ENCODE measurements at places on chromosomes 4 and X.

GRCh38 chr4:100870940-100871772, 353.3 kb upstream of the EMCN start:
- DNase-seq = no peak

GRCh38 chrX:2462074-2462473, 38.7 kb downstream of the DHRSX start:
- no peak for DNase-seq

GRCh38 chr4:88672987-88673386, 24.6 kb downstream of the NAP1L5 start:
- peak; percentile 63 for DNase-seq

GRCh38 chr4:7677799-7678301, 243.1 kb upstream of the PSAPL1 start:
- DNase-seq = no peak

DNA sequence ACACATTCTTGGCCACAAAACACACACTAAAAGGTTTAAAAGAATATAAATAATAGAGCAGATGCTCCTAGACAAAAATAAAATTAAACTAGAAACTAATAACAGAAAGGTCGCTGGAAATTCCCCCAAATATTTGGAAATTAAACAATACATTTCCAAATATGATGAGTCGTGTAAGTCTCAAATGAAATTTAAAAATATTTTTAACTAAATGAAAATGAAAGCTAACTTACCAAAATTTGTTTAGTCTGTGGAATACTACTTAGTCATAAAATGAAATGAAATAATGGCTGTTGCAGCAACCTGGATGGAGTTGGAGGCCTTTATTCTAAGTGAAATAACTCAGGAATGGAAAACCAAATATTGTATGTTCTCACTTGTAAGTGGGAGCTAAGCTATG, 20.6 kb upstream of the GUCY1A1 start:
- DNase-seq = no peak

DNA sequence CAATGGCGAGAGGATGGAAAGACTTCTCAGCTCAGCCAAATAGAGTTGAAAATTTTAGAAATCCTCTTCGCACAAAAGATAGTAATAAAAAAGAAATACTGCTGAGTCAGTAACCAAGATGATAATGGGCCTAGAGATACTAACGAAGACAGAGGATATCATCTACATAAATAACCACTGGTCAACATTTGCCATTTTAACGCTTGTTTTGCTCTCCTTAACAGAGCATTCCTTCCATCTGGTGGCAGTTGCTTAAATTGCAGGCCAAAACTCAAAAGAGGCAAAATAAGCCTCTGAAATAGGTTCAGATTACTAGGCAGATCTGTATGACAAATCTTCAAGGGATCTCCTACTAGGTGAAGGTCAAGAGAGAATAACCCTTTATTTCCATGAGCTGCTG, 51.7 kb upstream of the MCF2 start:
- DNase-seq = peak; percentile 27

DNA sequence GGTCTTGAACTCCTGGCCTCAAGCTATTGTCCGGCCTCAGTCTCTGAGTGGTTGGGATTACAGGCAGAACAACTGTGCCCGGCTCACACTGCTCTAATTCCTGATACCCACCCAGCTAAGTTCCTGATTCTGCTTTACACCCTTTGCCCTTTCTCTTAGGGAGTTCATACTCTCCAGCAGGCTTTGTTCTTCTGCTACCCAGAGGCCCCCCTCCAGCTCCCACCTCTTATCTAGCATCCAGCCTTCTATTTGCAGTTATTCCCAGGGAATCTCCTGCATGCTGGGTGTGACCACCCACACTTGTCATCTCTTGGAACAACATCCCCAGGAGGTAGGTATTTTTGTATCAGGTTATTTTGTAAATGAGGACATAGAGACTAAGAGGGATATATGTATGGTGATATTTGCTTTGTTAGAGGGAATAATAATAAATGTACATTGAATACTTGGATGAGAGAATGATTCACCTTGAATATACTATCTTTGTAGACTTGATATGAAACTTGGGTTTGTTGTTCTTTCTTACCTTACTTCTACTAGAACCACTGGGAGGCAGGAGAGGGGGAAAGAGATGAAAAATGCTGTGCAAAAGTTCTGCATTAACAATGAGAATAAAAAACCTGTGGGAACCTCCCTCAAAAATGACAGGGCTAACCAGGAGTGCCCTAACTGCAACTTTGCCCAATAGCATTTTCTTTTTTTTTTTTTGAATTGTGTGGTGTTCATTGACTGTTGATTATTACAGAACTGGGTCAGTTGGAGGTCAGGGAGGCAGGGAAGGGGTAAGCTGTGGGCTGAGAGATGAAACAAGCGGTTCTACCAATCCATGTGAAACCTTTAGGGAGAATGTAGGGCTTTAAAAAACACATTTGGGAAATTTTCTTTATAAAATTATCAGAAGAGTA, 157.4 kb downstream of the SPRY1 start:
- no peak for DNase-seq

DNA sequence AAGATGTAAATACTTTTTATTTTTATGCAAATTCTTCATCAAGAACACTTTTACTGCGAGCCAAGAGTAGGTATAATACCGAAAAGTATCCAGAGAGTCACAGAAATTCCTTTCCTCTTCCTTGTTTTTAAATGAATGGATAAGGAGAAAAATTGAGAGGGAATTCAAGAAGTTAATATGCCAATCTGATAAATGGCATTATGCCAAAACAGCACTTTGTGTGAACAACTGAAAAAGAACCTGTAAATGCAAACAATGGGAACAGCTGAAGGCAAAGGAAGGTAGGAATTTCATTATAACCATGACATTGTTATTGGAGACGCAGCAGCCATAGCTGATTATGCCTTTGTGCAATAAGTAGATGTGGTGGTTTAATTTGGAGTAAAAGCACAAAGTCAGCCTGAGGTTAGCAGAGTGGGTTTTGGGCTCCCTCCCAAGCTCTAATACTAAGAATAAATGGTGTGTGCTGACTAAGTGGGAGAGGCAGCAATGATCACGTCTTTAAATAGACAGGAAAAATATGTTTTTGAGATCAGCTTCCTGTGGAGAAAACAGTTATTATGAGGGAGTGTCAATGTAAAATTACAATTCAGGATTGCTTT, 209.8 kb upstream of the NDST4 start:
- DNase-seq = no peak

- DNase-seq = no peak
Measured at GRCh38 chr4:184856277-184856609, 30.5 kb upstream of the ACSL1 start.

- no peak for DNase-seq
Measured at GRCh38 chr4:106291678-106292077, 24.3 kb downstream of the TBCK start.

DNA sequence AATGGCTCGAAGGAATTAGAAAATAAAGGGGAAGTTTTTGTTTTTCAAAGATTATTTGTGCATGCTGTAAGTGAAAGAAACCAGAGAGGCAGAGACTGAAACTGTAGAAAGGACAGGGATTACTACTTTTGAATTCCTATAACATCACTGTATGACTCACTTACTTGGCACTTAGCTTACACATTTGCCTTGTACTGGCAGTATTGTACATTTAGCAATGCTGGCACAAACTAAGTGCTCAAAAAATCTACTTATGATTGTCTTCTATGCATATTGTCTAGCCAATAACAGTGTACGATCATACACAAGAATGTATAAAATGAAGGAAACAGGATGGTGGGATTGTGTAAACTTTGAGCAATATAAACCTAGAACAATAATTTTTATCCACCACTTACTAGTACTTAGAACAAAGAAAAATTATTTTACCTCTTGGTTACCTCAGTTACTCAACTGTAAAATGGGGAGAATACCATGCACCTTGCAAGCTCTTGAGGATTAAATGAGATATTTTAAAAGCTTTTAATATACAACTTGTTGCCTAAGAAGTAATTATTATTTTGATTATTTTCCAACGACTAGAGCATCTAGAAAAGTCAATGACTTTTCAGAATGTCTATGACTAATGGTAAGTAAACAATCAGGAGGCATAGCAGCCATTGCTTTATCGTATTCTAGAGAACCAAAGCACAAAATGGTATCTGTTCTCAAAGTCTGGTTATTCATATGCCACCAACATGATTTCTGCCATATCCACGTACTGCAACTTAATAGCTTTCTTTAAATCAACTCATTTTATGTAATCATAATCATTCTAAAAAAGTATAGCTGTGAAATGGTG, 4.7 kb downstream of the FAM120C start:
- peak; percentile 86 for DNase-seq

DNA sequence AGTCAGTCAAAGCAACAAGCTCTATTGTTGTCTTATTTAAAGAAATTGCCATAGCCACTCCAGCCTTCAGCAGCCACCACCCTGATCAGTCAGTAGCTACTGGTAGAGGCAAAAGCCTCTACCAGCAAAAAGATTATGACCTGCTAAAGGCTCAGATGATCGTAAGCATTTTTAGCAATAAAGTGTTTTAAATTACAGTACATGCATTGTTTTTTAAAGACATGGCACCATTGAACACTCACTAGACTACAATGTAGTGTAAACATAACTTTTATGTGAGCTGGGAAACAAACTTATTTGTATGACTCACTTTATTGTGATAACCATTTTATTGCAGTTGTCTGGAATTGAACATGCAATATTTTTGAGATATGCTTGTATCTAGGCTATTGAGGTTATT, 32.3 kb upstream of the DYNLT3 start:
- no peak for DNase-seq

DNA sequence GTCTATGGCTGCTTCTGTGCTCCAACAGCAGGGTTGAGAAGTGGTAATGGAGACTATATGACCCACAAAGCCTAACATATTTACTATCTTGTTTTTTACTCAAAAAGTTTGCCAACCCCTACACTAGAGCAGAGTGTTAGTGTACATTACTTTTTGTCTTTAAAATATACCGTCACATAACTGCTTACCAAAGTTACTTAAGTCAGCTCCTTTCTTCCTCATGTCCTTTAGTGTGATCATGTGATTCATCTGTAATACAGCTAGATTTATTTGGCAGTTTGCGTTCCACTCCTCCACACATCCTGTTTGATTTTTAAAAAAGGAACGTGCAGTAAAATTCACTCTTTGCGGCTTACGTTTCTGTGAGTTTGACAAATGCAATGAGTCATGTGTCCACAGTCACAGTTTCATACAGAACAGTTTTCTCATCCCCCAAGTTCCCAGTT, 162.4 kb upstream of the GPRIN3 start:
- peak; percentile 89 for DNase-seq

DNA sequence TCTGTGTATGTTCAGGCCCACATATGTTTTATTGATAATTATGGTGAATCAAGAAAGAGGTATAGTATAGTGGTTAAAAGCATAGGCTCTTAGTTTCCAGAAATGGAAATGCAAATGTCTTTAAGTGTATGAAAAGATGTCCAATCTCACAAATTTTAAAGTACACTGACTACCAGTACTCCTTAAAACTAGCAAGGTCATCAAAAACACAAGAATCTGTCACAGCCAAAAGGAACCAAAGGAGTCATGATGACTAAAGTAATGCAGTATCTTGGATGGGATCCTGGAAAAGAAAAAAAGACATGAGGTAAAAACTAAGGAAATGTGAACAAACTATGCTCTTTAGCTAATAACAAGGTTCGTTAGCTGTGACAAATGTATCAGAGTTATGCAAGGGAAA, 661 bp upstream of the RBM41 start:
- DNase-seq = no peak

GRCh38 chrX:118524344-118524743, 28.7 kb downstream of the DOCK11 start:
- DNase-seq = no peak

DNA sequence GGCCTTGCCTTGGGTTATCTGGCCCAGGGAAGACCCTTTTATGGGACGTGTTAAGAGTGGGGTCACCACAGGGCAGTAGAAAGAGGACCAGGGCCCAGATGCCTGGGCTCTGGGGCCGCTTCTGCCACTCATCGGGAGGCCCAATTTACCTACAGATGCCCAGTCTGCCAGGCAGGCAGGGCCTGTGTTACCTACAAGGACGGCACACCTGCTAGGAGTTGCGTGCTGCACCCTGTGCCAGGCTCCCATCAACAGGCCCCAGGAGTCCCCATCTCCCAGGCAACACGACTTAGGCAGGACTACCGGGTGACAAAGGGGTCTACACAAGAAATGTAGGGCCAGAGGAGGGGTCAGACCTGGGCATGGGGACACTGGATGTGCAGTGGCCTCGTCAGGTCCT, 34.6 kb downstream of the WDR1 start:
- DNase-seq = no peak

DNA sequence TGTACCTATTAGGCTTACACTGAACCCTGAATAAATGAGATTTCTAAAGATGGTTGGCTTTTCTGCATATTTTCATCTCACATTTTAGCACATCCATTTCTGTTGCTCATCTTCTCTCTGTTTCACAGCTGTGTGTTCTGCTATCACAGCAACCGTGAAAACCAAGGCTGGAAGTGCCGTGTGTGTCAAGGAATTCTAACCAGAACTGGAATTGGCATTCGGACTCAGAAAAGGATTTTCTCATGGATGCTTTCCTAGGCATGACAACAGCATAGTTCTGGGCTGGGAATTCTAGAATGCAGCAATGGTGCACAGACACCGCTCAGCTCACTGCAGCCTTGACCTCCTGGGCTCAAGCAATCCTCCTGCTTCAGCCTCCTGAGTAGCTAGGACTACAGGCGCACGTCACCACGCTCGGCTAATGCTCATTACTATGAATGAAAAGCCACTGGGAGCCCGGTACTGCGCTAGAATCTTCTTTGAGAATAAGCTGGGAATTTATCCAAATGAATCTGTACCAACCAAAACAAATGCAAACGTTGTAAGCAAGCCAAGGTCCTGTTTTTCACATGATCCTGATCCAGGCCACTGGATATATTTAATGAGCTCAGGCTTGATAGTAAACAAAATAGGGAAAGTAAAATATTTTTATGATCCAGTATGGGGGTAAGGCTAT, 105.2 kb downstream of the RBM47 start:
- peak; percentile 36 for DNase-seq

DNA sequence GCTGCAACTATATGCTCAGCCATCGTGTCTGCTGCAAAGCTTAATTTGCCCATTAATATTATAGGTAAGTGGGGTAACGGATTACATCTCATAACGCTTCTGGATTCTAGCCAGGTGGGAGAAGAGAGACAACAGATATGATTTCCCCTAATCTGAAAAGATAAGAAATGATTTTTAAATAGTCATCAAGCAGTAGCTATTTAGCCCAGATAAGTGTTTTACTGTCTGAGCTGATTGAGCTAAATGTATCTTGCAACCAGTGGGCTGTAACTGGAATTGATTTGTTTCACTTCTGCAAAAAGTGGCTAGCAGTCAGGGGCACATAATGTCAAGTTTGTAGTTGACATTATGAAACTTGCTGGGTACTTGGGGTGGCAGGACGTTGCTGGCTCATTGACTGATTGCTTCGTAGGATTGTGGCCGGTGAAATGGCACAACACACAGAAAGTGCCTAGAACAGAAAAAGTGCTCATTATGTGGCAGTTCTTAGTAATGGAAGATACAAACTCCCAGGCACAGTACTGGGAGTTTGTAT, 18.5 kb downstream of the LAP3 start:
- no peak for DNase-seq

GRCh38 chr4:163161536-163162205, 5.0 kb downstream of the NAF1 start:
- peak; percentile 57 for DNase-seq

- DNase-seq = peak; percentile 36
Measured at GRCh38 chrX:51860679-51861078, 32.7 kb upstream of the MAGED1 start.

- no peak for DNase-seq
Measured at GRCh38 chr4:6095023-6095752, 77.0 kb upstream of the C4orf50 start.
